Hematopoietic multipotent progenitor cell treated with erythropoietin and hydrocortisone succinate and interleukin-3 and kit ligand, for 8 days (in vitro differentiated cells): ENCODE measurements at places on chromosomes 16 and 17.

DNA sequence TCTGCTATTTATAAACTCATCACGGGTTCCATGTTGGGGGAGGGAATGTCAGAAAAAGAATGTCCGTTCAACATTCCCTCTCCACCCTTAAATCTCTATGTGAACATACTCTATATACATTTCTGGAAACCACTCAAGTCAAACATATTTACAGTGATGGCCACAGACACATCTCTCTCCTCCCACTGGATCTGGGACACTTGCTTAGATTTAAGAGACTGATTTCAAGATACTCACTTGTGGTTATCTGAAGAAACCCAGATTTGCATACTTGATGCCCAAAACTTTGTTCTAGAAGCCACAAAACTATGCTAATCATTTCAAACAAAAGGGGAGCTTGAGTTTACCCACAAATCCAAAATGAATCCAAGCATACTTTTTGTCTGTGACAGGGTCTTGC is 182.9 kb upstream of the SOX9 start:
- no peak for DNase-seq

DNA sequence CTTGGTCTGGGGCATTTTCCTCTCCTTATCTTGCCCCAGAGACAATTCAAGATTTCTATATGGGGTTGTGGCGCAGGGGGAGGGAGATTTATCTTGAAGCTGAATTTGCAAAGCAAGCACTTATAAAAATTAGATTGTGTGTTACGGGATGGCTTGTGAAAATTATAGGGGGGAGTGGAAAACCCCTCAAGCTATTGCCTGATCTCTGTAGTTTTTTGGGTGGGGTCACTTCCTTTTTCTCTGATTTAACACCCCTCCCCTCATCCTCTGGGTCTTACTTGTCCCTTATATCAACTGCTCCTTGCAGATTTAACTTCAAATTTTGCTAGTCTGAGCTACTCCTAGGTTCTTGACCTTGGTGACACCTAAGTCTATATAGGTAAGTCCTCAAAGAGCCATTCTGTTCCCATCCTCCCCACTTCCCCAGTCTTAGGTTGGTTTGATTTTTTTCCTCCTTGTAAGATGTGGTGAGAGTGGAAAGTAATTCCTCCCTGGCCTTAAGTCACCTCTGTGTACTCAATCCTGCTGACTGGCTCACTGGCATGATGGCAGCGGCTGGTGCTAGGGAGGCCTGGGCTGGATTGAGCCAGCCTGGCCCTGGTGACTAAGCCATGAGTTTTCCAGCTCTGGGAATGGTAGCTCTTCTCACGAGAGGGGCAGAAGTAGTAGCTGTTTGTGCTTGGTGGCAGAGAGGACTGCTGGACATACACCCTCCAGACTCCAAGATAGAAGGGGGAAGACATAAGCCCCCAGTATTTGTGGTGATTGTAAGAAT is 2.3 kb downstream of the ARL4D start:
- DNase-seq = no peak

- no peak for DNase-seq
Observed at GRCh38 chr17:45107293-45108010, 24.9 kb downstream of the PLCD3 start.

DNA sequence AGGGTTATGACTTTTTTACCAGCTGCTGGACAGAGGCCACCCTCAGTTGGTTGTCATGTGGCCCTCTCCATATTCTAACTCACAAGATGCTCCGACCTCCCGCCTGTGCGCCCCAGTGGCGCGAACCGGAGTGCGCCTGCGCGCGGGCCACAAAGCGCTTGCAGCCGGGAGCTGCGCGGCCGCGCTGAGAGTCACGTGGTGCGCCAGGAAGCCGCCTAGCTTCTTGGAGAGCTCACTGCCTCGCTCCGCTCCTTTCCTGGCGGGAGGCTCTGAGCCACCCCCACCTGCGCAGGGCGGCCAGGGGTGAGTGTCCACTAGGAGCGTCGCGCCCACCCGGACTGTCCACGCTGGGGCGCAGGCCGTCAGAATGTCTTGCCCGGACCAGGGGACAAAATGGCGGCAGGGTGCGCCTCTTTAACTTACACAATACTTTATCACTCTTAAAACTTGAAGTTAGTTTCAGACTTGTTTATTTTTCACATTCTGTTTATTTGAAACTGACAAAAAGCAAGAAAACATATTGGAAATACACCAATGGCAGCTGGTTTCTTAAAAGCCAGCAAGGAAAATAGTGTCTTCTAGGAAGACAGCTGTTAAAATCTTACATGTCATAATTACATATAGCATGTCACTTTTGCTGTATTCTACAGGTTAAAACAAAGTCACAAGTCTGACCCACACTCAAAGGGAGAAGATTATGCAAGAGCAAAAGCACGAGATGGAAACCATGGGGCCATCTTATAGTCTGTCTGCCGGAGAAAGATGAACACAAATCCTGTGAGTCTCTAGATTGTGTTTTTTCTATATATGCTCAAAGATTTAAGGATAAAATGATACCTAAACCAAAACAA is 357.9 kb downstream of the CNTNAP4 start:
- no peak for DNase-seq

DNA sequence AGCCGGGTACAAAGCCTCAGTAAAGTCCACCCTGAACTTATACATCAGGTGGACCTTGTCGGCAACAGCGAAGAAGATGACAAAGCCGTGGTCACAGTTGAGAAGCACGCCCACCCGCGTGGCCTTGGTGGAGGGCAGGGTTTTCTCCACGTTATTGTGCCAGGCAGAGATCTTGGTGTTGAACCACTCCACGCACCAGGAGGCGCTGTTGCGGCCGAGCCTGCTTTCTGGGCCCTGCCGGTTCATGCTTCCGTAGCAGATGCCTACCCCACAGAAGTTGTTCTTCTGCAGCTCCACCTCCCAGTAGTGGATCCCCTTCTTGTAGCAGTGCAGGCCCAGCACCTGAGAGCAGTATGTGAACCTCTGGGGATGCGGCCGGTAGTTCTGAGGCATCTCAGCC is 22.1 kb downstream of the TRIM25 start:
- DNase-seq = peak; percentile 36

- DNase-seq = peak; percentile 65
Observed at GRCh38 chr17:37490638-37491614, 1.2 kb downstream of the DUSP14 start.

- DNase-seq = no peak
Observed at GRCh38 chr16:61726701-61727100, 309.5 kb downstream of the CDH8 start.

DNA sequence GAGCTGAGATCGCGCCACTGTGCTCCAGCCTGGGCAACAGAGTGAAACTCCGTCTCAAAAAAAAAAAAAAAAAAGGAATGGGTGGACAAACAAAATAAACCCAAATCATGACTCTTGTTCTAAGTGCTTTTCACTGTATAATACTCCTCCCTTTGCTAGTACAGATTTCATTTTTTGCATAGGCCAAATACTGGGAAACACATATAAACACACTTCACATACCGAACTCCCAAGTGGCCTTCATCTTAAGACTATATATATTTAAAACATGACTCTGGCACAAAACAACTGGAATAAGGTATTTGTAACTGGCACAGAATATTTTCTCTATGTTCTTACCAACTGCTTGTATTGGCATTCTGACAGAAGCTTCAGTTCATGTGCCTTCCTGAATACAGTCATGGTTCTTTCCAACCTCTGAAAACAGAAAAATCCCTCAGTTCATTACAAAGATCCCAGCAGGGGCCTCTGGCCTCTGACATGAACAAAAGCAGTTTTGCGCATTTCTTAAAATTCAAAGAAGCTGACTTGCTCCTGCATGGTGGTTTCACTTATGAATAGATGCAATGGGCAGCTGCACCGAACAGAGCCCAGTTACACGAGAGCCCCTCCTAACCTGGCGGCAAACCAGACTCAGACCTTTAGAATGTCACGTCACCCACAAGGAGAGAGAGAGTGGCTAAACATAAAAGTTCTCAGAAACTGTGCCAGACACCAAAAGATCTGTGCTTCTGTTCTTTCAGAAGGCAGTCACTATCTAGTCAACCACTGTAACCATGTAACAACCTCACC is 19.1 kb upstream of the COPRS start:
- DNase-seq = no peak

- DNase-seq = no peak
Observed at GRCh38 chr17:58204796-58205195, 12.3 kb downstream of the EPX start.

GRCh38 chr17:14499976-14500375 is 199.1 kb downstream of the HS3ST3B1 start:
- DNase-seq = no peak

DNA sequence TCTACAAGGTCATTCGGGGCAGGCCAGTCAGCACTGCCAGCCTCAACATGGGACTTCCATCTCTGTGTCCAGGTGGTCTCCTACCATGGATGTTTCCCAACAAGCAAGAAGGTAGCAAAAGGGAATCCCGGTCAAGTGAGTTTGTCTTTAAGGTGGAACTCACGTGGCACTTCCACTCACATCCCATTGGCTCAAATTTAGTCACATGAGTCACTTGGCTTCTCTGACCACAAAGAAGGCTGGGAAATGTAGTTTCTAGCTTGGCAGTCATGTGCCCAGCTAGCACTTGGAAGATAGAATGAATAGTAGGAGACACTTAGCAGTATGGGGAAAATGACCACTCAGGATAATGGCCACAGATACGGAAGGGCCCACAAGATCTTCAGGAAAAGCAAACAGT is 106.6 kb downstream of the AIPL1 start:
- no peak for DNase-seq

GRCh38 chr16:10552998-10553491 is 27.4 kb downstream of the EMP2 start:
- peak; percentile 49 for DNase-seq

- DNase-seq = no peak
Observed at GRCh38 chr16:81442220-81442915, 2.2 kb upstream of the CMIP start.

GRCh38 chr16:88195911-88196465 is 186.8 kb upstream of the ZNF469 start:
- DNase-seq = no peak

DNA sequence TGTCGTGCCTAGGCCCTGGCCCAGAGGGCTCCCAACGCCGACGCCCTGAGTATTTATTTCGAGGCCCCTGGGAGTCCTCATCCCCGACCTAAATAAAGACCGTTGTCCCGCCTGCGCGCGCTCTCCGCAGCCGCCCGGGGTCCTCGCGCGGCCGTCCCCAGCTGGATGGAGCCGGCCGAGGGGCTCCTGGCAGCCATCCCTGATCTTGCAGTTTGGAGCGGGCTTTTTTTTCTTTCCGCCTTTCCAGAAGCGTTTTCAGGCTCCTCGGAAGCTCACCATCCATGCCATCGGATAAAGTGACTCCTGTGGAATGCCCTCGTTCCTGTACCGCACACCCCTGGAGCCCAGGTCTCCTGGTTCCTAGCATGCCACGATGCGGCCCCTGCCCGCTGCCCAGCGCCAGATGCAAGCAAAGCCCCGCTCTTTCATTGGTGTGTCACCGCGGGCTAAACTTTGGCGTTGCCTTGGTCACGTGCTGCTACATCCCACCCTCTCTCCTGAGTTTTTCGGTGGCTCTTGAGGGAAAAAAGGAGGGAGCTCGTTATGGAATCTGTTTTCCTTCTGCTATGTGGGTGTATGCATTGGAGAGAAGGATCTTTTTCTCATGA is 716 bp downstream of the TMEM94 start:
- DNase-seq = no peak

DNA sequence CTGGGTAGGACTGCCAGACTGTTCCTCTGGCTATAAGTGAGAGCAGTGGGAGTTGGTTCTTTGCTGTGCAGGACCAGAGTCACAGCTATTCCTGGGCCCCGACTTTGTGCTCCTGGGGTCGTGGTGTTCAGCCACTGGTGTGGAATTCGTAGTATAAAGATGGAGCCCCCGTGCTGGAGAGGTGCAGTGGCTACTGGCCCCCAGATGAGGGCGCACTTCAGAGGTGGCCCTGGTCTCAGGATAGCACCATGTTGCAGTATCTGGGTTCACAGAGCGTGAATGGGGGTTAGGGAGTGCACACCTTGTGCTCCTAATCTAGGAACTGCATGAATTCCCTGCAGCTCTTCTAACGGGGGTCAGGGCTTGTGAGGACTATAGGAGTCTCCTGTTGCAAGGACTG is 21.1 kb downstream of the TANC2 start:
- DNase-seq = no peak

- no peak for DNase-seq
Observed at GRCh38 chr17:47812146-47812920, 9.3 kb downstream of the OSBPL7 start.

GRCh38 chr17:39210093-39210434 is 10.0 kb downstream of the RPL19 start:
- no peak for DNase-seq

DNA sequence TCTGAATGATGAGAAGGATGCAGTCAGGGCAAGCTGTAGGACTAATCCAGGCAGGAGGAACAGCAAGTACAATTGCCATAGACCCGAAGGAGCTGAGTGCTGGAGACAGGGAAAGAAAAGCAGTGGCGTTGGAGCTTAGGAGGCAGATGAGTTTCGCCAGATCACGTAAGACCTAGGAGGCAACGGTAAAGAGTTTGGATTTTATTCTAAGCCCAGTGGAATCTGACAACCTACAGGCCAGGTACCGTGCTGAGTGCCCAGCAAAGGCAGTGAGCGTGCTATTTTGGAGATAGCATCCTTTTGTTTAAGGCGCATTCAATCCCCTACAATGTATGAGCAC is 1.2 kb downstream of the USP43 start:
- DNase-seq = no peak

GRCh38 chr17:7673239-7673638 is 14.1 kb downstream of the TP53 start:
- peak; percentile 78 for DNase-seq

GRCh38 chr16:61128545-61129323 is 907.5 kb downstream of the CDH8 start:
- no peak for DNase-seq

GRCh38 chr16:3607634-3608033 is 3.8 kb downstream of the SLX4 start:
- DNase-seq = no peak

- no peak for DNase-seq
Observed at GRCh38 chr16:16007743-16008111, 58.3 kb downstream of the ABCC1 start.

DNA sequence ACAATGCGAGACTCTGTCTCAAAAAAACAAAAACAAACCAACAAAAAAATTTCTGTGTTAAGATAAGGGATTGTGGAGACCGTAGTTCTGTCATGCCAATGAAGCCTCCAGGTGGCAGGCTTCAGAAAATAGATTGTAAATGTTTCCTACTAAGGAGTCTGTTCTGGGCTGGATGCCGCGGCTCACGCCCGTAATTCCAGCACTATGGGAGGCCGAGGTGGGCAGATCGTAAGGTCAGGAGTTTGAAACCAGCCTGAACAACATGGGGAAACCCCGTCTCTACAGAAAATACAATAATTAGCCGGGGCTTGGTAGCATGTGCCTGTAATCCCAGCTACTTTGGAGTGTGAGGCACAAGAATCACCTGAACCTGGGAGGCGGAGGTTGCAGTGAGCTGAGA is 4.4 kb upstream of the SNX29 start:
- DNase-seq = peak; percentile 50

GRCh38 chr17:3657874-3658783 is 10.2 kb downstream of the TAX1BP3 start:
- DNase-seq = no peak

- DNase-seq = no peak
Observed at GRCh38 chr16:64900019-64900418, 221.8 kb downstream of the CDH11 start.

- DNase-seq = no peak
Observed at GRCh38 chr16:64012166-64012565, 1109.7 kb downstream of the CDH11 start.
